ENCODE measurements at places on chromosomes 7 and 10.

GRCh38 chr7:126659124-126659523 is 593.6 kb downstream of the GRM8 start:
- DNase-seq, result no peak

- DNase-seq, result no peak
Observed at GRCh38 chr7:5656233-5656632, 125.2 kb downstream of the RNF216 start.

- no peak for DNase-seq
Observed at GRCh38 chr10:113867904-113868303, 13.4 kb downstream of the NHLRC2 start.

DNA sequence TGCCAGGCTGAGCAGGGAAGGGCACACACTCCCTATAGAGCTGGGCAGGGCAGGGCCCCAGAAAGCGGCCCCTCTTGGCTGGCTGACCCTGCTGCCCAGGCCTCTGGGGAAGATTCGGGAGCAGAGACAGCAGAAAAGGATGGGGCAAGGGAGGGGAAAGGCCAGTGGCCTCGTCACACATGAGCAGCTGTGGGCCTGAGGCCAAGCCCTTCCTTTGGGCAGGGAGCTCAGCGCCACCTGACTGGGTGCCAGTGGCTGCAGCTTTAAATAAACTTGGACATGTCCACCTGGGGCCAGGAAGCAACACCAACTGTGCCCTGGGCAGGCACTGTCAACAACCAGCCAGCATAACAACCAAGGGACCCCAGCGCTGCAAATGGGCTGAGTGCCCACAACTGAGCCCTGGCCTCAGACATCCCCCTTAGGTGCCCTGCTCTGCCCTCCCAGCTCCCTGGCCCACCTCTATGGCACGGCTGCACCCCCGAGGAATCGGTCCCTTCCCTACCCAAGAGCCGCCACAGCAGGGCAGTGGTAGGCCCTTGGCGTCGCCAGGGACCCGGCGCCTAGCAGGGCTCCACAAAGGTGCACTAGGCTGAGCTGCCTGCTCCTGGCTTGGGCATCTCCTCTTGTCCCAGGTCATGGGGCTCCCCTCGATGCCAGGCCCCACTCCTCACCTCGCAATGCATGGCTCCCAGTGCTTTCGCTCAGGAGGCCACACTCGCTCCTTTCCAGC is 2.6 kb downstream of the CAMK2B start:
- no peak for DNase-seq

GRCh38 chr7:79118143-79118542 is 335.3 kb downstream of the MAGI2 start:
- no peak for DNase-seq
